T-helper 1 cell (primary cell): ENCODE measurements at places on chromosomes 3 and 15.

- peak; percentile 94 for DNase-seq
Observed at GRCh38 chr3:11770477-11771391, 76.0 kb downstream of the TAMM41 start.

- no peak for DNase-seq
Observed at GRCh38 chr3:46186471-46187340, 21.4 kb downstream of the CCR1 start.

- no peak for DNase-seq
Observed at GRCh38 chr15:68186671-68187397, 18.3 kb downstream of the CALML4 start.

DNA sequence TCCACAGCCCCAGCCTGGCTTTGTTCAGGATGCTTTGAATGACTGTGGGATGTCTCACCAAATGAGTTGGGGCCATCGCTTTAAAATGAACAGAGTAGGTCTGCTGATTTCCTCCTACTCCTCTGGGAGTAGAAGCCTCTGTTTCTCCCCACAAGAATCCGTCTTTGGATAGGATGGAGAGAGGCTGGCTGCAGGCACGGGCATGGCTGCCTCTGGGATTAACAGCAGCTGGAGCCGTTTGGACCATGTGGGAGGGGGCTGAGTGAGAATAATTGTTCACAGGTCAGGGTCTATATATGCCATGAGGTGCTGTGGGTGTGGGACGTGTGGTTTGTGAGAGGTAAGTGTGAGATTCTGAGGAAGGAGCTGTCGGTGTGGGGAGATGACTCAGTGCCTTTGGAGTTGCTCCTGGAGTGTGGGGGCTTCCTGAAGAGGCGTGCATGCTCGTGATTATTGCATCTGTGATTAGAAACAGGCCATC lies 48.0 kb upstream of the APEH start:
- DNase-seq = no peak

- no peak for DNase-seq
Observed at GRCh38 chr3:32780735-32781210, 37.0 kb upstream of the TRIM71 start.

GRCh38 chr3:124318014-124318413 lies 326.1 kb upstream of the ROPN1 start:
- no peak for DNase-seq

DNA sequence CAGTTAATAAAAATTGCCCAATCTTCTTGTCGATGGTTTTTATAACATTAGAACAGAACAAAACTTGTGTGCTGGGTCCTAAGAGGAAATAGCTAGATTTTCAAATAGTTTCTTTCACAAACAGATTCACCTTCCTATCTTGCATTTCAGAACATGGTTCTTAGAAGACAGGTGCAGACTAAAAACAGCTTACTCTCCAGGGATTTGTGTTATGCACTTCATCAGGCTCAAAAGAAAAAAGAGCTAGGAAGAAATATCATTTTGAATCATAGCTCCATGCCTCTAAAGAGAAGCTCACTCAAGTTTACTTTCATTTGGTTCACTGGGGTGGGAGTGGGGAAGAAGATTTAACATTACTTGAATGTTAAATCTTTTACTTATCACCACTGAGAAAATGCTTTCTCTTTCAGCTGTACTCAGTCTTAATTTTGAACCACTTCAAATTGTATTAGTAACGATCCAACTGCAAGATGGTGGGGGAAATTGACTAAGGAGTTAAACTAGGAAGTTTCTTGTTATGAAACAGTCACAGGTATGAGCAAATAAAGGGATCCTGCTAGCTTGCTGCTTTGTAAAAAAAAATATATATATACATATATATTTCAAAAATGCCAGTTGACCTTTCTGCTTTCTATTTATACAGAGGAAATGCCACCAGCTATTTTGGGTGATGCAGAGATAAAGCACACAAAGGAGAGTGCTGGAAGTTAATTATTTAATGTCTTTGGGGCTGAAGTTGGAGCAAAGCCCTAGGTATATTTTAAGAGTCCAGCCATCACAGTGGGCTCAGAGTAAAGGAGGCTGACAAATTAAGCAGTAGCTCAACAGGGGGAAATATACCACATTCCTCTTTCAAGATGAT lies 28.3 kb upstream of the NUDT16 start:
- no peak for DNase-seq

GRCh38 chr15:40058476-40059140 lies 19.6 kb upstream of the SRP14 start:
- no peak for DNase-seq

DNA sequence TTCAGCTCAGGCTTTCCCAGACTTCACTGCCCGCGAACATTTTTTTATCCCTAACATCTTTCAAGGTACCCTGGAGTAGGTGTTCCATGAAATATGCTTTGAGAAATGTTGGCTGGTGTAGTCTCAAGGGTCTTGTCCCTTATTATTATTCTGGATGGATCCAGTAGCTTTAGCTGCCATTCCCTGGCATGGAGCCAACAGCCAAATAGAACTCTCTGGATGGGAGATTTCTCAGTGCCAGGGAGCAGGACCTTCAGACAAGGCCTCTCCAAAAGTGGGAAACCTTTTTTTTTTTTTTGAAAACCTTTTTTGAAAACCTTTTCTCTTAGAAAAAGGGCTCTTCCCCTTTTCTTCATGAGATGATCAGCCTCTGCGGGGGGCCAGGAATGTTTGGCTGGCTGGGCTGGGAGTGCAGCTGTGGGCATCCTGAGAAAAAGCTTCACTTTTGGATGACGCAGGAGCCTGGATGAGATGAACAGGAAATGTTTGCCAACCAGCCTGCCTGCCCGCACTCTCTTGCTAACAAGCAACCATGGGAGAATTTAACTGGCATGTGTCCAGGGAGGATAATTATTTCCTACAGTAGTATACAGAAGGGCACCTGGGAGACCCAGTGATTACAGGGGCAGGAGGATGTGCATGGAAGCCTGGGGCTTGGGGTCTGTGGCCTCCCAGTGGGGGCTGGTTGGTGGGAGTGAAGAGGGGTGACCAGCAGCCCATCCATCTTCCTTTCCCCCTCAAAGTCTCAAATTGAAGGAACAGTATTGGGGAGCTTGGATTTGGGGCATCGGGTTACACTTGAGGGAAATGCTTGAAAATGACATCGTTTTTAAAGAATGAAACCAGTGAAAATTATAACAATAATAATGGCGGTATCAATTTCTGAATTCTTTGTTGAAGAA lies 109.1 kb upstream of the LRIG1 start:
- no peak for DNase-seq

DNA sequence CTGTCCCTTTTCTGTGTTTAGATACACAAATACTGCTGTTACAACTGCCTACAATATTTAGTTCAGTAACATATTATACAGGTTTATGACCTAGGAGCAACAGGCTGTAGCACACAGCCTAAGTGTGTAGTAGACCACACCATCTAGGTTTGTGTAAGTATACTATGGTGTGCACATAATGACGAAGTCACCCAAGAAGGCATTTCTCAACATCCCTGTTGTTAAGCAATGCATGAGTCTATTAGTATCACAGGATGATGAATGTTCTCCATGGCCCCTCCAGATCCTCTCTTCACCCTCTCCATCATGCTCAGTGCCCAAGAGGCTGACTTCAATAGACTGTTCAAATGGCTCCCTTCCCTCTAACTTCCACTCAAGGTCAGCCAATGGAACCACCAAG lies 14.6 kb upstream of the SEC62 start:
- DNase-seq = no peak

DNA sequence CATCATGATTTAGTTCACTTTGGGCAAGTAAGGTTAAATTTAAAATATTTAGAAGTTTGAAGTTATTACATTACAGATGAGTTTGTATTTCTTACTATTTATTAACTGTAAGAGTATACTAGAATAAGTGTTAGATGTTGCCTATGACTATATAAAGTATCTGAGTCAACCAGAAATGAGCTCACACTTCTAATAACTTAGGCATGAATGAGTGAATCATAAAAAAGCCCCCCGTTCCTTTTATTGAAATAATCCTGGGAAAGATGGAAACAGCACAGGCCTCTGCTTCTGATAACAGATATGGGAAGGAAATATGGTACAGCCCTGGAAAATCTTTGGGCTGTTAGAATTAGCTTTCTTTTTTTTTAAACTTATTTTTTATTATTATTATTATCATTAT lies 66.6 kb upstream of the TGFBR2 start:
- DNase-seq = no peak

GRCh38 chr3:194099215-194099614 lies 36.7 kb upstream of the HES1 start:
- DNase-seq = no peak

GRCh38 chr3:155995525-155996370 lies 124.6 kb upstream of the KCNAB1 start:
- no peak for DNase-seq

DNA sequence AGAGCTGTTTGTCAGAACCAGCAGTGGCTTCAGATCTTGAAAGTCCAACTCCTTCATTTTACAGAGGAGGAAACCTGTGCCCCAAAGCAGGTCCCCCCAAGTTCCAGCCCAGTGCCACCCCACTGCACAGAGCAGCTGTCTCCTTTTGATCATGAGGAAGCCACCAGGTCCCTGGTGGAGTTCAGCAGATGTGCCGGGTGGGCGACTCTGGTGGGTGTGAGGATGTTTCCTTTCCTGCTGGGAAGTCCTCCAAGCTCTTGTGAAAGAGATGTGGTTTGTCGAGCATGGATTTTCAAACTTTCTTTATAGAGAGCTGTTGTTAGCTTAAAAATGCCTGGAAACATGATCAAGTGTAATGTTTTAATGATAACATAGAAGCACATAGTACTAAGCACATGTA lies 52.0 kb downstream of the SMAD3 start:
- no peak for DNase-seq

DNA sequence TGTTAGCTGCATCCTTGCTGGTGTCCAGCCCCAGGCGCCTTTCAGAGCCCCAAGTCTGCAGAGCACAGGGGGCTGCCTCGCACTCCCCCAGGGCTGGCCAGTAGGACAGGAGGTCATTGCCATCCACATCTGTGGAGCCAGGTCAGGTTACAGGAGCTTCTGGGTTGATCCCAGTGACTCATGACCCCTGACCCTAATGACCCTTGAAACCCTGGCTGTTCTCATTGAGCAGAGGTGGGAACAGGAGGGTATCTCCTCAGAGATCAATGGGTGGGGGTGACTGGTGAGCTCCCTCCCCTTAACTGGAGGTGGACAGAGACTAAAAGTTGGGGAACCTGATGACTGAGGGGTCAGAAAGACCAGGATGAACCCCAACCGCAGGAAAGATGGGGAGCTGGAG lies 6.1 kb upstream of the SLC26A6 start:
- no peak for DNase-seq

GRCh38 chr15:65948383-65948782 lies 79.1 kb downstream of the RAB11A start:
- DNase-seq = no peak

- no peak for DNase-seq
Observed at GRCh38 chr3:22377421-22377820, 626.4 kb upstream of the ZNF385D start.

- DNase-seq = no peak
Observed at GRCh38 chr3:64927689-64928088, 239.9 kb upstream of the ADAMTS9 start.

GRCh38 chr15:61421938-61422337 lies 192.8 kb upstream of the RORA start:
- DNase-seq = no peak

DNA sequence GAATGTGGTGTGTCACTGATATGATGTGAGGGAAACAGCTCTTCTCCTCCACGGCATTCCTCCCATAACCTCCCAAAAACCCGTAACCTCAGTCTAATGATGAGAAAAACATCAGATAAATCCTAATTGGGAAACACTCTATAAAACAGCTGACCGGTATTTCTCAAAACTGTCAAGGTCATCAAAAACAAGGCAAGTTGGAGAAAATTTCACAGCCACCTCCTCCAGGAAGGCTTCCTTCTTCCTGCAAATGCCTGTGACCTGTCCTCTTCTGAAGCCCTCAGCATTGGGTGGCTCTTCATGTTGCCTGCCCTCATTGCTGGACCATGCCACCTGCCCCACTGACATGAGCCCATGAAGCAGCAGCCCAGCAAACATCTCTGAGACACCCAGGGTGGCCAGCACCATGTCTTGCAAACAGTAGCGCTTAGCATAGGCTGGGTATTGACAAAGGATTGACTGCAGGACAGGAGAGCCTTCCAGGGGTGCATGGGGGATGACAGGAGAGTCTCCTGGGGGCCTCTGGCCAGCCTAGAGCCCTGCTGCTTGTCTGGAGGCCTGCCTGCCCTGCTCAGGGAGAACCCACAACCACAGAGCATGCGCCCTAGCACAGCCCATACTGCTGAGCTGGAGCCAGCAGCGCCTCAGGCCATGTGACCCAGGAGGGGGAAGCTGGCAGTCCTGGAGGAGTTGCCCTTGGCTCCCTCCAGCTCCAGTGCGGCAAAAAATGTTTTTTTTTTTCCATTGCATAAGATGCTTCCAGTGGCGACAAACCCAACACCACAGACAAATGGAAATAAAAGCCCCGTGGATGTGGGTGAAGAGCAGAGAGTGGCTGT lies 49.7 kb downstream of the XXYLT1 start:
- no peak for DNase-seq

GRCh38 chr15:63881431-63881830 lies 47.7 kb upstream of the HERC1 start:
- DNase-seq = no peak

- DNase-seq = no peak
Observed at GRCh38 chr15:85838655-85839054, 43.9 kb upstream of the KLHL25 start.

GRCh38 chr3:177190756-177191681 lies 6.3 kb downstream of the TBL1XR1 start:
- no peak for DNase-seq

DNA sequence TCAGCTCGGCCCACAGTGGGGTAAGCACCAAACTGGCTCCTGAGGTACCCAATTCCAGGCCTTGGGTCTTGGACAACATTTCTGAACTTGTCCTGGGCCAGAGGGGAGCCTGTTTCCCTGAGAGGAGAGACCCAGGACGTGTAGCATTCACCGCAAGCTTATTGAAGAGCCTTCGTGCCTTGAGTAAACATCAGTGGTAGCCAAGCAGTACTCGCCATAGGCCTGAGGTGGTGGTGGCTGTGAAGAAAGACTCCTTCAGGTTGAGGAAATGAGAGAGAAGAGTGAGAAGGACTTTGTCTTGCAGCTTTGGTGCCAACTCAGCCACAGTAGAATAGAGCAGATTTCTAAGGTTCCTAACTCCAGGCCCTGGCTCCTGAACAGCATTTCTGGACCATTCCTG lies 50.2 kb downstream of the NUDT16 start:
- no peak for DNase-seq

- DNase-seq = no peak
Observed at GRCh38 chr3:85007195-85008094, 48.7 kb downstream of the CADM2 start.
